Breast epithelium (tissue), 4 donors: ENCODE measurements at places on chromosomes 13 and 19.

DNA sequence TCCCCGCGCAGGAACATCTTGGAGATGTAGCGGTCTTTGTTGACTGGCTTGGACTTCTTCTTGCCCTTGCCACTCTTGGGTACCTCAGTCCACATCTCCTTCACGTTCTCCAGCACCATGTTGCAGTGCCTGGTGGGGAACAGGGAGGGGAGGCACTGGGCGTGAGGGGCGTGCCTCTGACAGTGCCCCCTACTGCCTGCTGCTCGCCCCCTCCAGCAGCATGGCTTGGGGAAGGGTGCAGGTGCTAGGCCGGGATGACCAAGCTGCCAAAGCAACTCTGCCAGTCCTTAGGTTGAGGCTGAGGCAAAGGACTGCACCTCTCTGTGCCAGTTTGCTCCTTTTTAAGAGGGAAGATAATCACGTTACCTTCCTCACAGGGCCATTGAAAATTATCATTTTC, 4.2 kb downstream of the SNRPD2 start:
- no peaks in the 10 kb centered on the region for H3K4me1 ChIP-seq
- H3K4me3 ChIP-seq: no peak overlapping the region
- H3K36me3 ChIP-seq: no peaks in the 10 kb centered on the region
- H3K27ac ChIP-seq: no peak overlapping the region
- no peaks in the 10 kb centered on the region for H3K27me3 ChIP-seq

- H3K36me3 ChIP-seq: no peaks in the 10 kb centered on the region
- H3K4me3 ChIP-seq: no peak overlapping the region
- DNase-seq: no peak
- H3K4me1 ChIP-seq: no peaks in the 10 kb centered on the region
- H3K27me3 ChIP-seq: no peaks in the 10 kb centered on the region
Observed at GRCh38 chr13:64471916-64472315, 2758.2 kb downstream of the PCDH9 start.

DNA sequence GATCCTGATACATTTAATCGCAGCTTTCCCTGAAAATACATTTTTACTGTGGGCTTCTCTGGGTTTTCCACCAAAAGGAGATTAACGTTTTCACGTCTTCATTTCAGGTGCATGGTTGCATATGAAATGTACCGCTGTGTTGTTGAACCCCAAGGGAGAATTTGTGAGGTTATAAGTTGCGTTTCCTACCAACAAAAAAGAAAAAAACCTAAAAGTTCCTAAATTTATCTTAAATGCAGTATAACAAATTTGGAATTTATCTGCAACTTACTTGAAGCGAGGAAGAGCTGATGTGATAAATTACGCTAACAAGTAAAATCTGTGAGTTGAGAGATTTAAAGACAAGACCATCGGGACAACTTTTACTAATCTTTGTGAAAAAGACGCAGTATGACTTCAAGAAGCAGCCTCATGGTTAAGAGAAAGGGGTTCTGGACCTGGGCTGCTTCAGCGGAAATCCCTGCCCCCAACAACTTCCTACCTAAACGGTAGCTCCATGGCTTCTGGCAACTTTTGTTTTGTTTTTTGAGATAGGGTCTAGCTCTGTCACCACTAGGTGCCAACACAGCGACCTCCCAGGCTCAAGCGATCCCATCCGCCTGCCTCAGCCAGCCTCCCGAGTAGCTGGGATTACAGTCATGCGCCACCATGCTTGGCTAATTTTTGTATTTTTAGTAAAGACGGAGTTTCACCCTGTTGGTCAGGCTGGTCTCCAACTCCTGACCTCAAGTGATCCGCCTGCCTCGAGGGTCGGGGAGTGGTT, 958 bp upstream of the OBI1 start:
- H3K27me3 ChIP-seq: no peaks in the 10 kb centered on the region
- peaks cover 9% of the 10 kb centered on the region for H3K4me1 ChIP-seq
- H3K36me3 ChIP-seq: no peaks in the 10 kb centered on the region
- no peak overlapping the region for H3K27ac ChIP-seq
- DNase-seq: no peak

DNA sequence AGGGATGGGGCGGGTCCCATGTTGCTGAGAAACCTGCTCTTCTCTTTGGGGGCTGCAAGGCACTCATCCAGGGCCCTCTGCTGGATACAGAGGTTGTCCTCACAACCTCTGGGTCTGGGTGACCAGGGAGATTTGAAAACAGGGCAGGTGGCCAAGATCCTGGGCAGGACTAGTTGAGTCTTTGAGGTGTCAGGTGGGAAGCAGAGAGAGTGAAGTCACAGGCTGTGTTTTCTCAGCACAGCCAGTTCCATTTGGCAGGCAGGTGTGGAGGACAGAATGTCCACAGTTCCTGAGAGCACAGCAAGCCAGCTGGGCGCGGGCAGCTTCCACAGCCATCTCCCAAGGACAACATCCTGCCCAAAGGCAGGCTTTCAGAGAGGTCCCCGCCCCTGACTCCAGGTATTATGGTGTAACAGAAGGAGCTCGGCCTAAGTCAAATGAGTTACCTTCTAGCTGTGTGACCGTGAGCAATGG, 118.8 kb downstream of the NUFIP1 start:
- peak overlapping the region; percentile 26 for H3K27ac ChIP-seq
- no peak for DNase-seq
- H3K27me3 ChIP-seq: no peaks in the 10 kb centered on the region
- H3K4me1 ChIP-seq: no peaks in the 10 kb centered on the region
- H3K36me3 ChIP-seq: no peaks in the 10 kb centered on the region
- no peak overlapping the region for H3K4me3 ChIP-seq

- no peaks in the 10 kb centered on the region for H3K27me3 ChIP-seq
- no peaks in the 10 kb centered on the region for H3K36me3 ChIP-seq
- H3K4me3 ChIP-seq: no peak overlapping the region
- no peak for DNase-seq
- H3K4me1 ChIP-seq: no peaks in the 10 kb centered on the region
Observed at GRCh38 chr13:110554227-110554836, 7.2 kb downstream of the RAB20 start.
